ENCODE measurements at places on chromosomes 1 and 21. TPM values are rescaled to one million over a fixed set of nuclear protein-coding genes. Genes with fewer than 3 reads are reported as not detected.

The SH2D1B gene
- not detected for polyA plus RNA-seq

The CELA2B gene
- not detected for polyA plus RNA-seq

The CFAP74 gene
- 1.2 TPM for polyA plus RNA-seq

The PSMB2 gene
- polyA plus RNA-seq, result 144 TPM

The SVBP gene
- polyA plus RNA-seq, result 48.9 TPM

The ACOT11 gene
- polyA plus RNA-seq, result 0.85 TPM

The ALX3 gene
- not detected for polyA plus RNA-seq

The CSMD2 gene
- polyA plus RNA-seq, result 0.43 TPM

The TBX19 gene
- polyA plus RNA-seq, result not detected

The OR2L2 gene
- polyA plus RNA-seq, result not detected

The AXDND1 gene
- not detected for polyA plus RNA-seq

The NTNG1 gene
- 9.0 TPM for polyA plus RNA-seq

The RIPK4 gene
- polyA plus RNA-seq, result not detected

The ILDR2 gene
- polyA plus RNA-seq, result 14.1 TPM

The NR1I3 gene
- 1.4 TPM for polyA plus RNA-seq

The MPL gene
- polyA plus RNA-seq, result not detected

The SDCCAG8 gene
- 135 TPM for polyA plus RNA-seq

The HAPLN2 gene
- polyA plus RNA-seq, result not detected

The KISS1 gene
- not detected for polyA plus RNA-seq

The VANGL2 gene
- polyA plus RNA-seq, result not detected

The CAMK2N1 gene
- polyA plus RNA-seq, result 132 TPM

The HAX1 gene
- polyA plus RNA-seq, result 138 TPM

The OR14I1 gene
- 0.63 TPM for polyA plus RNA-seq

The C1orf159 gene
- not detected for polyA plus RNA-seq

The GSTM5 gene
- polyA plus RNA-seq, result 13.3 TPM

The EFNA1 gene
- polyA plus RNA-seq, result 1.4 TPM

The PTCH2 gene
- 0.76 TPM for polyA plus RNA-seq

The UBL4B gene
- not detected for polyA plus RNA-seq

The TRAPPC3 gene
- 23.2 TPM for polyA plus RNA-seq

The FCER1G gene
- polyA plus RNA-seq, result 2.9 TPM

The KRTCAP2 gene
- 468 TPM for polyA plus RNA-seq

The TSNAX gene
- 103 TPM for polyA plus RNA-seq

The ADORA3 gene
- 0.49 TPM for polyA plus RNA-seq

The OR2G6 gene
- not detected for polyA plus RNA-seq

The CYP4X1 gene
- polyA plus RNA-seq, result 42.0 TPM

The COL18A1 gene
- polyA plus RNA-seq, result 0.07 TPM

The BSND gene
- not detected for polyA plus RNA-seq

The MRPS15 gene
- 90.8 TPM for polyA plus RNA-seq

The FAM43B gene
- polyA plus RNA-seq, result not detected

The SLAMF6 gene
- not detected for polyA plus RNA-seq

The ADCY10 gene
- 0.12 TPM for polyA plus RNA-seq

The BRWD1 gene
- 67.0 TPM for polyA plus RNA-seq

The CD5L gene
- polyA plus RNA-seq, result not detected

The RNF207 gene
- polyA plus RNA-seq, result 6.0 TPM
